ENCODE measurements at places on chromosomes 7 and 10.
A peak's percentile ranks its signal among the peaks of the same experiment; 100 is the strongest.

- DNase-seq: peak; percentile 16
These were observed 230.5 kb upstream of the TMEM229A start for GRCh38 chr7:124263232-124263827.

GRCh38 chr7:80362010-80362618 lies 149.8 kb downstream of the GNAT3 start:
- DNase-seq: no peak

- DNase-seq: no peak
These were observed 14.6 kb downstream of the SFRP4 start for GRCh38 chr7:37901890-37902524.

DNA sequence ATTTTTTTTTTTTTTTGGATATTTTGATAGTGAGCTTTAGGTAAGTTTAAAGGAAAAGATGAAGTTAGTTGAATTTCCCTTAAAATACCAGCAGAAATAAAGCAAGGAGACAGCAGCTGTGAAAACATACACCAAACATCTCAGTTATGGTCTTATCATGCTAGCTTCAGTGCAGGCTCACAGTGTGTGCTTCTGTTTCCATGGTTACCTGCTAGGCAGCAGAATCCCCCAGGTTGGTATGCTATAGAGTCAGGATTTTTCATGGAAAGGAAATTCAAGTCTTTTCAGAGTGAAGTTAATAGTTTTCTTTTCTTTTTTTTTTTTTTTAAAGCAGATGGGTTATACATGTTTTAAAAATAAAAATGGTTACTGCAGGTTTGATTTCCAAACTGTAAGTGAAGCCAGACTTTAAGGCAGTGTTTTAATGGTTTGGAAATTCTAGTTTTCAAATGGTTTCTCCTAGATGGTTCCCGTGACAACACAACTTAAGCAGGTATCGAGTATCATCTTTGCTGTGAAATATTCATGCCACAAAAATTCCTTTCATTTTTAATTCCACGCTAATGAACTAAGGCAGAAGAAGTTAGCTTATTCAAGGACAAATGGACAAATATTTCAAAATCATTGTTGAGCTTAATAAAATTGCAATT lies 230.9 kb downstream of the BICC1 start:
- DNase-seq: no peak

- DNase-seq: no peak
These were observed 57.3 kb downstream of the ARID5B start for GRCh38 chr10:61958805-61959204.

DNA sequence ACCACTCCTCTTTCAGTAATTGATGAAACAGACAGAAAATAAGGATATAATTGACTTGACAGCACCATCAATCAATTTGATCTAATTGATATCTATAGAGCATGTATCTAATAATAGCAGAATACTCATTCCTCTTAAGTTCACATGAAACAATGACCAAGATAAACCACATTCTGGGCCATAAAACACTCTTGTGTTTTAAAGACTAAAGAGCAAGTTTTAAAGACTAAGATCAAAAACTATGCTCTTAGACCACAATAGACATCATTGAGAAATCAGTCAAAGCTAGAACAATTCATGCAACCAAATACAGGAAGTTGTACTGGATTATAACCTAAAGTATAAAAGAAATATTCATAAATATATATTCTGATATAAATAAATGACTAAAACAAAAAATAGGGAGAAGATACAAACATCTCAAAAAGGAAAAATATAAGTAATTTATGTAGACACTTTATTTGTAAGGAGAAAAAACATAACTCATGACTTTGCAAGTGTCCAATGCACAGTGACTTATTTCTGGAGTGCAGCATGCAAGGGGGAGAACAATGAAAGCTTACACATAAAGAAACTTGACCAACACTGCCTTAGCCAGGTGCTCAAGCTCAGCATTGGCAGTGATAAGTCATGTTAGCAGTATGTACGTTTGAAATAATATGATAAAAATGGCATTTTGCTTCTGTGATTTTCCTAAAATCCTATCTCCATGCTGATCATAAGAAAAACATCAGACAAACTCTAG lies 312.7 kb upstream of the IGFBP3 start:
- no peak for DNase-seq

DNA sequence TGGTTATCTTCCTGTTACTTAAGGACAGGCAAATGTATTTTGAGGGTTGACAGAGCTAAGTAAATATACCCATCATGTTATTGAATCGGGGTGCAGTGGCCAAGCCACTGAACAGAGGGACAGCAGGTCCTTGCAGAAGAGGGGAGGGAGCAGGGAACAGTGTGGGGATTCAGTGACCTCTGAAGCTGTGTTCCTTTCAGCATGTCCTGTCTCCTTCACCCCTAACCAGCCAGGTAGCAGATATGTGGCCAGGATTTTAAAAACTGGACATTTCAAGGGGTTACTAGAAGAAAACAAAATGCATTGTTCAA lies 12.7 kb downstream of the ANK3 start:
- DNase-seq: no peak
